CD4-positive, alpha-beta T cell treated with Interleukin-4 for 1 hour (primary cell): ENCODE measurements at places on chromosomes 2 and 18.
A peak's percentile ranks its signal among the peaks of the same experiment; 100 is the strongest.

DNA sequence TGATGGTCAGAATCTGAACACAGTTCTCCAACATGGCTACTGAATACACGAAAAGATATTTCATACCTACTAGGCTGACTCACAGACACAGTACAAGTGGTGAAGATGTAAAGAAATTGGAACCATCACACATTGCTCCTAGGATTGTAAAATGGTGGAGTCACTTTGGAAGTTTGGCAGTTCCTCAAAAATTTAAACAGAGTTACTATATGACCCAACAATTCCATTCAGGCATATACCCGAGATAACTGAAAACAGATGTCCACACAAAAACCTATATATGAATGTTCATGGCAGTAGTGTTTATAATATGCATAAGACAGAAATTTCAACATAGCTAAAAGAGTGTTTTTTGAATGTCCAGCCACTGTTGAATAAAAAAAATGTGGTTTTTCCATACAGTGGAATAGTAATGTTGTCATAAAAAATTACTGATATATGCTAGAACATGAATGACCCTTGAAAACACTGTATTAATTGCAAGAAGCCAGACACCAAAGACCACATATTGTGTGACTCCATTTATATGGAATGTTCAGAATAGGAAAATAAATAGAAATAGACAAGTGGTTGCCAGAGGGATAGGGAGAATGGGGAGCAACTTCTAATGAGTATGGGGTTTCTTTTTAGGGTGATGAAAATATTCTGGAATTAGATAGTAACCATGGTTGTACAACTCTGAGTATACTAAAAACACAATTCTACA is 10.1 kb downstream of the RMP24 start:
- no peak for DNase-seq

GRCh38 chr18:74217476-74218143 is 69.3 kb downstream of the TIMM21 start:
- DNase-seq: no peak

- no peak for DNase-seq
Observed at GRCh38 chr18:27175914-27176313, 9.2 kb downstream of the CHST9 start.

GRCh38 chr2:170816504-170817092 is at the start of gene GAD1:
TSS of gene GAD1 (plus strand) at chr2:170816887. CDS start at chr2:170818592, 1,705 bp downstream.
- DNase-seq: peak; percentile 56

DNA sequence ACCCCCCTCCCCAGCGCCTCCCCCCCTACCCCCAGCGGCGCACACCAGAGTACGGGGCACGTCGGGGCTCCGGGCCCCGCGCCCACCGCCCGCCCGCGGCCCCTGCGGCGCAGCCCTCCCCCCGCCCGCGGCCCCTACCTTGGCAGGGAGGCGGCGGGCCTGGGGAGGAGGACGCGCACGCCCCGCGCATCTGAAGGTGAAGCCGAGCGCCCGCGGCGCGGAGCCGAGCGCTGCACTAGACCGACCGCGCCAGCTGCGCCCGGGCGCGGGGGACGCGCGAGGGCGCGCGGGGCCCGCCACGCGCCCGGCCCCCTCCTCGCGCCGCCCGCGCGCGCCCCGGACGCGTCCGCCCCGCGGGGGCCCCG is at the start of gene ZNF516:
TSS of gene ZNF516 (minus strand) at position 237 of the 365 bp plus-strand sequence. CDS start 52,188 bp downstream, outside the sequence.
- DNase-seq: no peak

GRCh38 chr18:32877371-32877770 is 104.5 kb upstream of the KLHL14 start:
- DNase-seq: no peak

- no peak for DNase-seq
Observed at GRCh38 chr2:16302431-16303272, 362.3 kb downstream of the MYCN start.

GRCh38 chr18:73043211-73043610 is 175.4 kb upstream of the NETO1 start:
- DNase-seq: no peak

DNA sequence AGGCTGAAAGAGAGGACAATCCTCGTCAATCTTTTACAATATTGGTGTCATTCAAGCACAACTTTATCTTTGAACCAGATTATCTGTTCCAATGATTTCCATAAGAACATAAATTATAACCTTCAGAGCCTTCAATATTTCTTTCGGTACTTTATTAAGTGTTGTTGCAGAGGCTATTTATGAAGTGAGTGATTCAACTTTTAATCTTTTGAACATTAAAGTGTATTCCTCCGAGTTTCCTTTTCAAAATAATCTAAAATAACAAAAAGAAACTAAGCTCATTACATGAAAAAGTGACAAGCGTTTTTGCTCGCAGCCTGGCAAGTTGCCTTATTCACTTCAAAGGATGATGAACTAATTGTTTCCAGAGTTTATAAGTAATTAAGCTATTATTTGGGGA is 149.0 kb downstream of the MEIS1 start:
- no peak for DNase-seq

- DNase-seq: peak; percentile 43
Observed at GRCh38 chr2:205714058-205714776, 31.9 kb downstream of the NRP2 start.

GRCh38 chr2:194128810-194129209 is 1528.2 kb upstream of the SLC39A10 start:
- no peak for DNase-seq

DNA sequence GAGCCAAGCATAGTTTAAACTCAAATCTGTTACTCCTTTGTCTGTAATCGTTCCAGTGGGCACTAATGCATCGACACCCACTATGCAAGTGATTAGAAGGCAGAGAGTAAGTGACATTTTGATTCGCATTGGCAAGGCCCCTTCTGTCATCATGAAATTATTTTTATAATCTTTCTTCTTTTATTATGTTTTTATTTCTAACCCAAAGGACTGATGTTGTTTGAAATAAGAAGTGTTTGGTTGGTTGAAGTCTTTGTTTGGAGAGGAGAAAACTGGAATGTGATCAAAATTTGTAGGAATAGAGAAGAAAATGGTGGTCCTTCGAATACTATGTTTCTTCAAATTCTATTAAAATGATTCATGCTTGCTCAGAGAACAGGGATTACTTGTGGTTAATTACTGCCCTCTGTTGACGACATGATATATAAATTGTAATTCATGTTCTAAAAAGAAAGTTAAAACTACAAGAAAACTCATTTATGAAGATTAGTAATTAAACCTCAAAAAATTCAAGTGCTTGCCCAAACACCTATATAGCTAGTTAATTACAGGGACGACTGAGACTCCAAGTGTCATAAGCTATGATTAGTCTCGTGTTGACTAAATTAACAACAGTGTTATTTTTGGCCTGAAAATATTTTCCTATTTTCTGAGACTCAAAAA is 26.4 kb upstream of the TFPI start:
- no peak for DNase-seq

DNA sequence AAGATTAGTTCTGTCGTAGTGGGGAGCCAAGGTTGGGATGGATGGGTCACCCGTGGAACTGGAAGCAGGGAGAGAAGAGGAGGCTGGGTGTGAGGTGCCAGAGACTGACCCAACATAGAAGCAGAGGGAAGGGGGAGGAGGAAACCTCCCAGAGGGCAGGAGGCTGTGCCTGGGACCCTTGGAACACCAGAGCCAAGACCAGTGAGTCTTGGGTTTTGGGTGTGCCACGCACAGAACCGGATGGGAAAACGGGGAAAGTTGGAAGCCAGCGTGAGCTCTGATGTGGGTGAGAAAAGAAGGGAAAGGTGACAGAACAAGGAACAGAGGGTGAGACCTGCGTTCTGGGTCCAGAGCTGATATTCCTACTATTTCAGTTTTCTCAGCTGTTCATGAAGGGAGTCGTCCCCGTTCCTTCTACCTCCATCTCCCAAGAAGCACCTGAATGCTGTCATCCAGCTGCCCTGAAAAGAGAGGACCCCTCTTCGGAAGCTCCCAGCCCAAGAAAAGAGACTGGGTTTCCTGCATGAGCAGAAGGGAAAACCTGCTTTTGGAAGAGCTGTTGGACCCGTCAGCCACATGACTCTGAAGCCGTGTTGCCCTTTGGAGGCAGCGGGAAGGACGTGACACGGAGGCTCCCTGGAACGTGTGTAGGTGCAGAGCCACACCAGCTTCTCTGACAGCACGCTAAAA is 250.1 kb downstream of the NDUFA10 start:
- DNase-seq: no peak

DNA sequence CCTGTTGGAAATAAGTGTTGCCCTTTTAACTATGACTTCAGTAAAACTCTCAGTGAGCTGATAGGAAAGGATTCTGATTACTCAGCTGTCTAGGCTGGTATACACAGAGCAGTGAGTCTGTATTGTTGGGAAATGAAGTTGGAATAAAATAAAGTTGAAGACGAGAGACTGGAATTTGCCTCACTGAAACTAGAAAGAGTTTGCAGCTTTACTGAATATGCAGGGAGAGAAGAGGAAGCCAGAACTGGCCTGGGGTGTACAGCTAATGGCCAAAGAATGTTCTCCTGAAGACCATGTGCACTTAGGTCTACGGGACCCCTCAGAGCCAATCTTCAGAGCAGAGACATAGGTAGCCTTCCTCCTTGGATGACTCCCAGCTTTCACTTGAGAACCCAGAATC is 26.5 kb downstream of the EIF4E2 start:
- no peak for DNase-seq

DNA sequence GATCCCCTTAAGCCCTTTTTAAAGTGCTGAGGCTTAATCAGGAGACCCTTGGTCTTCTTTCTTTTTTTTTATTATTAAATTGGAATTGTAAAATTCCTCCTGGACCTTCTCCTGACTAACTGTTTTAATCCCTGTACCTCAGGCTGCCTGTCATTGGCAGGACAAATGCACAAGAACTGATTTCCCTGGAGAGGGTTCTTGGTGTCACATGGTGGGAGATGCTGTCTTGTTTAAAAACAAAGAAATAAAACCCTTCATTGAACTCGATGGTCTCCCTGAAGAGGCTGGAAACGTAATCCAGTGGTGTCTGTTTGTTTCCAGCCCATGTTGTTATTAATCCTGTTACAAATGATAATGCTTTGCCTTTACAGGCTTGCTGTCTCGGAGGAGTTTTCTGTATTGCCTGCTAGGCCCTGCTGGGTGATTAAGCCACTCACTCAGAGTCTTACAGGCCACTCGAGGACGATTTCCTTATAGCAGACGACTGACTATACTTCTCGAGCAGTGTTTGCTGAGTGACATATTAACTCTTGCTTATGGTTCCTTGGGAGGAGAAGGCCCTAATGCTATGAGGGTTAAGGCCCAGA is 100.5 kb upstream of the MGAT5 start:
- DNase-seq: no peak

GRCh38 chr2:2992634-2993033 is 385.0 kb downstream of the EIPR1 start:
- DNase-seq: no peak

DNA sequence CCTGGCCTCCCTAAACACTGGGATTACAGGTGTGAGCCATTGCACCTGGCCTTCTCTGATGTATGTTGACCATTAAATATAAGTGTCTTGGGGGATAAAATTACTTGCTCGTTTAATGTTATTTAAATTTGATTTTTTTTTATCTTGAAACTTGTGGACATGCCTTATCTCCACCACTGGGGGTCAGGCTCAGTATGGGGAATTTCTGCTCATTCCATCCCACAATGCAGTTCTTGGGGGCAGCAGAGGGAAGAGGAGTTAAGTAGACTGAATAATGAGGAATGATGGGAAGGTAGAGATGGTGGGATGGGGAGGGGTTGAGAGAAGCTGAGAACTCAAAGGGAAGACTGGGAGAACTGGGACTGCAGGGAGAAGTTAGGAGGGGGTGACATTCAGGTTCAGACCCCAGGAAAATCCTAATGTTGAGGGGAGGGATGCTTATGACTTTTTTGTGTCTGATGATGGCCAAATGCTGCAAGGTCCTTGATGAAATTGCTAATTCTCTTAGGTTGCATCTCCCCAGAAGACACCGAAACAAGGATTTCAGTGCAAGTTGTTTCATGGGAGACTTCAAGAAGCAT is 174.2 kb downstream of the MIB1 start:
- DNase-seq: no peak

DNA sequence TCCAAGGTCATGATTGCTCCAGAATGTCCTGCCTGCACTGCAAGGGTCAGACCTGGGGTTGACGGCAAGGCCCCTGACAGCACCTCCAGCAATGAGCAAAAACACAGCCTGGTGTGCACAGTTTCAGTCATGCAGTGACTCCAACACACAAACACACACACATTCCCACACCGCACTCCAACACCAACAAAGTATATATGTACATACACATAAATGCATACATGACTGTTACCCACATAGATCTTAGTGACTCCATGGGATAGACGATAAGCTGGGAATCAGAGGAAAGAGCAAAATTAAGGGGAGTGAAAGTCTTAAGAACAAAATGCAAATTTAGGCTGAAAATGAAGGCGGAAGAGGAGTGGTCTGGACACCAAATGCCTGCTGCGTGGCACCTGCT is 112.7 kb upstream of the TEKT4 start:
- no peak for DNase-seq

DNA sequence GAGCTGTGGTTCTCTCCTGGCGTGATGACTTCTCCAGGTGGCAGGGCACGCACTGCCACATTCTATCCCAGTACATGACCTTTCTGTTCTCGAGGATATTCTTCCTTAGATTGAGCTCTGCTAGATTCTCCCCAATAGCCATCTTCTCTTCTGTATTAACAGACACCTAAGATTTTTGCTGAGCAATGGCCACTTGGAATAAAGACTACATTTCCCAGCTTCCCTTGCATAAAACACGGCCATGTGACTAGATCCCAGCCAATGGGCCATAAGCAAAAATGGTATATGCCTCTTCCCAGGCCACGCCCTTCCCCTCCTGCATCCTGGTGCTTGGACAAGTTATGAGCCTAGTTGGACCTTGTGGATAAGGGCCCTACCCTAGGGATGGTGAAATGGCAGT is 82.1 kb downstream of the EIF2AK3 start:
- no peak for DNase-seq

- no peak for DNase-seq
Observed at GRCh38 chr2:55761526-55761925, 67.9 kb upstream of the PNPT1 start.

- DNase-seq: no peak
Observed at GRCh38 chr2:48043131-48043700, 136.9 kb upstream of the FBXO11 start.

DNA sequence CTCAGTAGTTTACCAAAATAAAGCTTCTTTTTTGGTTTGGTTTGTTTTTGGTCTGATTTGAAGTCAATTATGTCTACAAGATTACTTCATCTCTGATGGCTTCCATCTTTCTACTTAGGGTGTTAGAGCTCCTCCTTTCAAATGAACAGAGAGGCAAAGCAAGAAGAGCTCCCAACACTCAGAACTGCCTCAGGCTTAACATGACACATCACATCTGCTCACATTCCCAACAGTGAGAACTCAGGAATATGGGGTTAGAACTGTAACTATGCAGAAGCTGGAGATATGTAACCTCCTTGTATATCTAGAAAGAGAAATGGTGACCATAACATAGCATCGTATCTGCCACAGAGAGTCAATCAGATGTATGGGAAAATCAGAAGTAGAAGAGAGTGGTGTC is 11.4 kb upstream of the LRATD1 start:
- no peak for DNase-seq

GRCh38 chr2:65820454-65820853 is 388.1 kb upstream of the SPRED2 start:
- no peak for DNase-seq
